CD4-positive, alpha-beta memory T cell (primary cell): ENCODE measurements at places on chromosomes 11 and 22. TPM values are rescaled to one million over a fixed set of nuclear protein-coding genes. Genes with fewer than 3 reads are reported as not detected.

- DNase-seq: no peak
Observed at GRCh38 chr11:13284776-13285588, 7.4 kb downstream of the BMAL1 start.

DNA sequence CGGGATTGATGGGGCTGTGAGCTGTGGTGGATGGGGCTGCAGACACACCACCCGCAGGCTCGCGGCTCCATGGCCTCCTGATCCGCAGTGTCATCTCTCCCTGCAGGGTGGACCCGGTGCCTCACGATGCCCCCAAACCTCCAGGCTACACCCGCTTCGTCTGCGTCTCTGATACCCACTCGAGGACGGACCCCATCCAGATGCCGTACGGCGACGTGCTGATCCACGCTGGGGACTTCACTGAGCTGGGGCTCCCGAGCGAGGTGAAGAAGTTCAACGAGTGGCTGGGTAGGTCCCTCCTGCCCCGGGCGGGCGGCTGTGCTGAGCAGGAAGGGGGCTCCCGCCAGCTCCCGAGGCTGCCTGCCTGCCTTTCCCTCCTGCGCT lies 23.1 kb downstream of the MPPED1 start:
- no peak for DNase-seq

DNA sequence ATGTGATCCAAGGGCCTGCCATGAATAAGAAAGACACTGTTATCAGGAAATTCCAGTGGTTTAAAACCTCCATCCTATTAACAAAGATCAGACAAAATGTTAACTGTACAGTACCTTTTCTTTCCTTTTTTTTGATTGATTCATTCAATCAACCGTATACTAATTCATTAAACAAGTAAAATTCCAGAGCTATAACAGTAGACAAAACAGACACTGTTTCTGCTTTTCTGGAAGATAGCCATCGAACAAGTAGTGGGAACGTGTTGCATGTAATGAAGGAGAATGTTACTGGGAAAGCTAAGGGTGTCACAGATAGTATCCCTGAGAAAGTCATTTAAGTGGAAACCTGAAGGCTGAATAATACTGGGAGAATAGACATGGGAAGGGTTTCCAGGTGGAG lies 73.7 kb upstream of the ALKBH3 start:
- DNase-seq: no peak

DNA sequence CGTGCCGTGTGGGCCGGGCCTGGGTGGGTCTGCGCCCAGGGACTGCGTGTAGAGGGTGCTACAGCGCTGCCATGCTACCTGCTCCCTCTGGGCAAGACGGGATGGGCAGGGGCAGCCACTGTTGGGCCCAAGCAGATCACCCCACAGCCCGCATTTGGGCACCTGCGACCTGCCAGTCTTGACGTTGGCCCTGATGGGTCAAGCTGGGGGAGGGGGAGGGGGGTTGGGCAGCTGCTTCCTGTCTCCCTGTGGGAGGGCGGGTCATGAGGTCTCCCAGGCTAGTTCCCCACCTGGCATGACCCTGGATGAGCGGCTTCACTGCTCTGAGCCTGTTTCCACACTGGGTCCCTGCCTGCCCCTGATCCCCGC lies 2.8 kb upstream of the RPS19BP1 start:
- DNase-seq: no peak

DNA sequence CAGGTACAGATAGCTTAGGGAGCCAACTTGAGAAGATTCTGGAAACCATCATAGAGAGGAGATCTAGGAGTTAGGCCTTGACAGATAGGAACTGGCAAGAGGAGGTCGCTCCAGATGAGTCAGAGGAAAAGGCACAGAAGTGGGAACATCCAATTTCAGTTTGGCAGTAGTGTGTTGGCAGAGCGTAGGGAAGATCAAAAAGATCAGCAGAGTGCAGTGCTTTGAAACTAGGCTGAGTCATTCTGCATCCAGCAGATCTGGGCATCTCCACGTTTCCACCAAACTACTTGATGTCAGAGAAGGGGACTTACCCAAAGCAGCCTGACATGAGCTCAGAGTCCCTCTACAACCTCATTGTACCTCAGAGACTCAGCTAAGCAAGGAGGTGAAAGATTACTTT lies 58.5 kb downstream of the GAB4 start:
- no peak for DNase-seq

DNA sequence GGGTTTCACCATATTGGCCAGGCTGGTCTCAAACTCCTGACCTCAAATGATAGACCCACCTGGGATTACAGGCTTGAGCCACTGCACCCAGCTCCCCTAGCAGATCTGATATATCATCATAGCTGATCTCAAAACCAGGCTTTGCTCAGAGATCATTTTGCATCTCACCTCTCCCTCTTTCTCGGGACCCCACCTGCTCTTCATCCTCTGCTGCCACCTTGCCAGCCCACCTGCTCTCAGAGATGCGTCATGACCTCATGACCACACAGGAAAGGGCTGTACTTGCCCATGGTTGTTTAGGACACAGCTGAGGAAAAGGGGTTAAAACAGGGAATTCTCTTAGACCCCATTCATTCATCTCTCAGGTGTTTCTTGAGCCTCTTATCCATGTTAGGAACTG lies 27.4 kb downstream of the POU2F3 start:
- no peak for DNase-seq

The SLC22A8 gene
- not detected for total RNA-seq

The C11orf91 gene
- total RNA-seq: 0.49 TPM

The MIAT gene
- 260 TPM for total RNA-seq
